ENCODE measurements at places on chromosomes 2 and 18.
A peak's percentile ranks its signal among the peaks of the same experiment; 100 is the strongest.

- no peak for DNase-seq
Observed at GRCh38 chr18:5746844-5747243, 148.5 kb downstream of the TMEM200C start.

GRCh38 chr2:20184067-20184938 lies 40.6 kb downstream of the SDC1 start:
- DNase-seq, result no peak

- DNase-seq, result no peak
Observed at GRCh38 chr18:10953672-10954071, 195.7 kb downstream of the PIEZO2 start.

DNA sequence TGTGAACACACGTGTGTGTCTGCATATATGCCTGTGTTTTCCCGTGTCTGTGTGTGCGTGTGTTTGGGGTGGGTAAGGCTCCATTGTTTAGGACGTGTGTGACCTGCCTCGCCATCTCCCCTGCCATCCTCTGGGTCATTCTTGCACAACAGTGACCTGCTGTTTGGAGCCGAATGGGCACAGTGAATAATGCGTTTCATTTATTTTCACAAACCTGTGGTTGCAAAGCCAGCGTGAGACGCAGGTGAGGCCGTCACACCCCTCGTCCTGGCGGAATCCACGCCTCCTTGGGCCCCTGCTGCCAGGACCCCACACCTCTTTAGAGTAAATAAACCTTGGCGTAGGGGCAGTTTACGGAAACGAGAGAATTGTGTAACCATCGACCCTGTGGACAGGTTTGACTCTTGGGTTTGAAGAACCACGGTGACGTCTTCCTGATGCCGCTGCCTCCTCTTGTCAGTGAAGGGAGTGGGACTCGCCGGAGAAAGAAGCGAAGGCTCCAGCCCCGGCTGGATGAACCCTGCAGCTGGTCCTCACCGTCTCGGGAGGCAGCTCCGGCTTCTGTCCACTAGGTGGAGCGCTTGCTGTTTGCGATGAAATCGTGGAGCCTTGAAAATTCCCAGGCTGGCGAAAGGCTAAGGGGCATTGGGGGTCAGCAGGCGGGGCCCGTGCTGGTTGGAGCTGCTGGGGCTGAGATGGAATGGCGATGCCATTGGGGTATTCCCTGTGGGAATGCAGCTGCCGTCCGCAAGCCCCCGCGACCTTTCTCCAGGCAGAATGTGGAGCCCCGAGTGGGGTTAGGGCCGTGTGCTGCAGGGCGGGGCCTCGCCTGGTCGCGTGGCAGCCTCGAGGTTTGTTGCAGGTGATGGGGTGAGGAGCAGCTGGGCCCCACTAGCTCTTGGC lies 81.1 kb downstream of the RTP5 start:
- peak; percentile 22 for DNase-seq

DNA sequence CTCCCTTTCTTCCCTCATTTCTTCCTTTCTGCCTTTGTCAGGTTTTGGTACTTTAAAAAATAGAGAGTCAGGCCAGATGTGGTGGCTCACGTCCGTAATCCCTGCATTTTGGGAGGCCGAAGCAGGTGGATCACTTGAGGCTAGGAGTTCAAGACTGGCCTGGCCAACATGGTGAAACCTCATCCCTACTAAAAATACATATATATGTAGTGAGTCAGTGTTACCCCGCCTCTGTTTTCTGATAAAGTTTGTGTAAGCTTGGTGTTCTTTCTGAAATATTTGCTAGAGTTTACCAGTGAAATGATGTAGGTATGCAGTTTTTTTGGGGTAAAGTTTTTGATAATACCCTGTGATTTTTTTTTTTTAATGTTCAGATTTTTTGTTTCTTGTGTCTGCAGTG lies 58.8 kb downstream of the DGKD start:
- DNase-seq, result no peak

- DNase-seq, result no peak
Observed at GRCh38 chr2:184599054-184599871, 934 bp downstream of the ZNF804A start.

DNA sequence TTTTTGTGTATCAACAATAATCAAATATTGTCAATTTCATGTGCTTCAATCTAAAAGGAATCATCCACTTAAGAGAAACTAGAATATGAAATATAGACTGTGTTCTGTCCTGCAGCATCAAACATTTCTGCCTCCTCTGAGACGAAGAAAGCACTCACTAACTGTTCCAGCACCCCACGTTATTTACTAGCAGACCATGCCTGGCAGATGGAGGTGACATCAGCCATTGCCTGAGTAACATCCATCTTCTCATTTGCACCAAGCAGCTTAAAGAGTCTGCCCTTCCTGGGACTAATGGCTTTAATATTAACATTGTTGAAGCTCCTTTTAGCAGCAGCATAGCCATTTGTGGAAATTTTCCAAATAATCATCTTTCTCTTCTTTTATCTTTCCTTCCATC lies 25.7 kb downstream of the SGPP2 start:
- no peak for DNase-seq
